ENCODE measurements at places on chromosomes 1 and 21.

DNA sequence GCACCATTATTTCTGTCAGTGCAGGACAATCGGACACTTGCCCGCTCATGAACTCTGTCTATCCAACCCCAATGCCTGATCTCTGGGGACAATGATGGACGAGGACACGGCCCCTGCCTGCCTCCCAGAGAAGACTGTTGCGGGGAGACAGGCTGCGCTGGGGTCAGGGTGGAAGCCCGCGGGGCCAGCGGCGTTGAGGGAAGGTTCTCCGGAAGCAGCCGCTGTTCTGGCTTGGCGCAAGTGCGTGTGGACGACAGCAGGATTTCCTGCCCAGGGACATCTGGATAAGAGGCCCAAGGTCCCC lies 18.8 kb downstream of the RHBG start:
- no peak for DNase-seq

DNA sequence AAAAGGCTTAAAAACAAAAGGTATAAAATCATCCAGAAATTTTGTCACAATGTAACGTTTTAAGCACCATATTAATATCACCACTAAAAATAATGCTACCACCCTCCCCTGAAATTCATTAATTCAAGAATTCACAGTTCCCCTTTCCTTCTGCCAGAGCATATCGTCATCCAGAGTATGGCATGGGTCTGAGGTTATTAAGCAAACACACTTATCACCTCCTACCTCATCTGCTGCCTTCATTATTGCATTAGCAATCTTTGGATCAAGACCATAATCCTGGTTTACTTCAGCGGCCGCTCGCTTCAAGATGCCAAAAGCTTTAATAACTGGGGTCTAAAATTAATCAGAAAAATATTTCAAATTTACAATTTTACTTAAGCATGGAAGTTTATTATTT lies 6.2 kb downstream of the FH start:
- DNase-seq: no peak

DNA sequence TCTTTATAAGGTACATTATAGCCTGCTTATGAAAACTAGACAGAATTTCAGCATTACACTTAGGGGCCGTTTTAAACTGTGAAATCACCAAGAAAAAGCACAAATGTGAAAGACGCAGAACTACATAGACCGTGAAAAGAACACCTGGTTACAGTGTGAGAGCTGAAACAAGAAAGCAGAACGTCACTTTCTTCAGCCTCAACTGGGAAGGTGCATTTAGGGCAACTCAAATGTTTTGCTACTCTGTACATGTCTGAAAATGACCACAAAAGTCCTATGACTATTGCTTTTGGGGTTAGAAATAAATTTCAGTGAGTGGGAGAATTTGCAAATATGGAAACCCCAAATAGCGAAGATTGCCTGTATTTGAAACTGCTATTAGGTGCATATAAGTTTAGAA lies 268.7 kb downstream of the OLFM3 start:
- DNase-seq: no peak

- peak; percentile 92 for DNase-seq
Measured at GRCh38 chr1:113042285-113043143, 30.5 kb upstream of the LRIG2 start.

DNA sequence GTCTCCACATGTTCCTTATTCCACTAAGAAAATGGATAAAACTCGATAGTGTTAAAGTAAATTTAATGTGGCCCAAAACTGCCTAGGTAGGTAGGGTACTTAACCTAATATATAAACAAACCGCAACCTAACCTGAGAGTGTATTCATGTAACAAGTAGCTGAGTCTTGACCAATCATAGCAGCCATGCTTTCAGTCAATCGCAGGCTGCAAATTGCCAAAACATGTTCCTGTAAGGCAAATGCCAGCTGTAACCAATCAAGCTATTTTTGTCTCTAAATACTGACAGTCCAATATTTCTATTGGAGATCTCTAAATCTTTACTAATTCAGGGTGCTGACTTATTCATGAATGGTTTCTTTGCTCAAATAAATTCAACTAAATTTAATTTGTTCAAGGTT lies 3.1 kb upstream of the HMGCS2 start:
- no peak for DNase-seq

- no peak for DNase-seq
Measured at GRCh38 chr1:204439621-204440375, 28.2 kb upstream of the PPP1R15B start.

GRCh38 chr1:76682138-76682537 lies 185.1 kb upstream of the ST6GALNAC5 start:
- DNase-seq: peak; percentile 27

All from neural progenitor cell (in vitro differentiated cells).